Mucosa of gallbladder (tissue), 1 donor: ENCODE measurements at places on chromosomes 12 and 14.
A peak's percentile ranks its signal among the peaks of the same experiment; 100 is the strongest.

GRCh38 chr14:94304243-94304642 is 11.2 kb upstream of the SERPINA10 start:
- DNase-seq: peak; percentile 6

DNA sequence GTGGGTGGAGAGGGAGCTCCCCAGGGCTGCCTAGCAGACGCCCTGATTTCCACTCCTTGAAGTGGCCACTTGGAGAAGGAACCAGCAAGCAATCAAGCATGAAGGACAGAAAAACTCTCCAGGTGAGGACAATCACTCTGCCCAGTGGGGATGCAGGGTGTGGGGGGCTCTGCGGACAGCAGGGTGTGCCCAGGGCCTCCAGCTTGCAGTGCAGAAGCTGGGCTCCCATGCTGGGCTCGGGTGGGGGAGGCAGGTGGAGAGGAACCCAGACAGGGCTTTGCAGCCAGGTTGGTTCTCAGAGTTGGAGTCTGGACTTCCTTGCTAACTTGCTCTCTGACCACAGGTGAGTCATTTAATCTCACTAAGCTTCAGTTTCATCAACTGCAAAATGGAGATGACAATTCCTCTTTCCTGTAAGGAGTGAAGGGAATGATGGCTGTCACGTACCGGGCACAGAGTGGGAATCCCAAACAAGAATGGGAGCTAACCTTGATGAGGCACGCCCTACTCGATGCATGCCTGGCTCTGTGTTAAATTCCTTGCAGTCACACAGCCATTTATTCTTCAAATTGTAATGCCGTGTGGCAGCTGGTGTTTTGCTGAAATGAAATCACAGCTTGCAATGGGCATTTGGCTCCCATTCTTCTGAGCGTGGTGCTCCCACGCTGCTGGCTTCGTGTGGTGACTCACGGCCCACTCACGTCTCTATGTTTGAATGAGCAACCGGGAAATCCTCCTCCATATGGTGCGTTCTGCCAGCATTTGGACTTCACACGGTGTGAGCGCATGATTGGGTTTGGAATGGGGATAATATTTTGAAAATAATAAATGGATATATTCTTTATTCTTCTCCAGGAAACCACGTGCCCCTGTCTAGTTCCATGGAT is 75.2 kb downstream of the PRIMA1 start:
- DNase-seq: no peak

- DNase-seq: no peak
Measured at GRCh38 chr12:51405801-51406207, 14.6 kb upstream of the GALNT6 start.

- DNase-seq: peak; percentile 48
Measured at GRCh38 chr12:25276199-25276937, 25.6 kb upstream of the KRAS start.

- peak; percentile 41 for DNase-seq
Measured at GRCh38 chr14:30283822-30284446, 275.0 kb upstream of the G2E3 start.

DNA sequence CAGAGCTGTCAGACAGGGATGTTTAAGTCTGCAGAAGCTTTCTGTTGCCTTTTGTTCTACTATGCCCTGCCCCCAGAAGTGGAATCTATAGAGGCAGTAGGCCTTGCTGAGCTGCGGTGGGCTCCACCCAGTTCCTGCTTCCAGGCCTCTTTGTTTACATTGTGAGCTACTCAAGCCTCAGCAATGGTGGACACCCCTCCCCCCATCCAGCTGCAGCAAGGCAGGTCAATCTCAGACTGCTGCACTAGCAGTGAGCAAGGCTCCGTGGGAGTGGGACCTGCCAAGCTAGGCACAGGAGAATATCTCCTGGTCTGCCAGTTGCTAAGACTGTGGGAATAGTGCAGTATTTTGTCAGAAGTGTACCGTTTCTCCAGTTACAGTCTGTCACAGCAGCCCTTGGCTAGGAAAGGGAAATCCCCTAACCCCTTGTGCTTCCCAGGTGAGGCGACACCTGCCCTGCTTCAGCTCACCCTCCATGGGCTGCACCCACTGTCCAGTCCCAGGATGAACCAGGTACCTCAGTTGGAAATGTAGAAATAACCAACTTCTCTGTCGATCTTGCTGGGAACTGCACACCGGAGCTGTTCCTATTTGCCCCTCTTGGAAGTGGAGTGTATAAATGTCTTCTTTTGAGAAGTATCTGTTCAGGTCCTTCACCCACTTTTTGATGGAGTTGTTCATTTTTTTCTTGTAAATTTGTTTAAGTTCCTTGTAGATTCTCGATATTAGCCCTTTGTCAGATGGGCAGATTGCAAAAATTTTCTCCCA is 213.5 kb upstream of the SLC38A2 start:
- DNase-seq: peak; percentile 63

DNA sequence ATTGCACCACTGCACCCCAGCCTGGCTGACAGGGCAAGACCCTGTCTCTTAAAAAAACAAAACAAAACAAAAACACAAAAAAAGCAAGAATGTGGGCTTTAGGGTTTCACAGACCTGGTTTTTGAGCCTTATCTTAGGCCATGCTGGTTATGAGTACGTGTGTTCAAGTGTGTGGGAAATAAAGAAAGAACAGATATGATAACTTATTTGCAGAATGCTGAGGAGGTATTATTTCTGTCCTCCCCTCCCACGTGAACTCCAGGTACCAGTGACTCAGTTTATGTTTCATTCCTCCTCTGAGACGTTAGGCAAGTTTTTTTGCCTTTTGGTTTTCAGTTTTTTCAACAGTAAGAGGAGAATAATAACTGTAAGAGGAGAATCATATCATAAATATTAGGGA is 49.3 kb downstream of the PCNX1 start:
- DNase-seq: no peak

GRCh38 chr14:85934886-85935254 is 404.9 kb downstream of the FLRT2 start:
- DNase-seq: no peak

DNA sequence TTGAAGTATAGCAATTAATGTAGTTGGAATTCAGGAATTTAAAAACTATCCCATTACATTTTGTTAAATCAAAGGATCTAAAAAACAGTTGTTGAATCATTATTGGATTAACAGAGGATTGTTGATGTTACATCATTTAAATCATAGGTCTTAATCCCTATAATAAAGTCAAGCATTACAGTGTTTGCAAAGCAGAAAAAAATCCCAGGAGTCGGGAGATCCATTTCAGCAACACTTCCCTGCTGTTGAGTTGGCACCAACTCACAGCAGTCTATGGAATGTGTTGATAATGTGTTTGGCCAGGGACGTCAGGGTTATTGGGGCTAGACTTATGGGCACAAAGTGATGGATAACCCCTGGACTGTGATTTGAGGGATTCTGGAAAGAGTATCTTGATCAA is 99.1 kb upstream of the TMTC1 start:
- DNase-seq: no peak

DNA sequence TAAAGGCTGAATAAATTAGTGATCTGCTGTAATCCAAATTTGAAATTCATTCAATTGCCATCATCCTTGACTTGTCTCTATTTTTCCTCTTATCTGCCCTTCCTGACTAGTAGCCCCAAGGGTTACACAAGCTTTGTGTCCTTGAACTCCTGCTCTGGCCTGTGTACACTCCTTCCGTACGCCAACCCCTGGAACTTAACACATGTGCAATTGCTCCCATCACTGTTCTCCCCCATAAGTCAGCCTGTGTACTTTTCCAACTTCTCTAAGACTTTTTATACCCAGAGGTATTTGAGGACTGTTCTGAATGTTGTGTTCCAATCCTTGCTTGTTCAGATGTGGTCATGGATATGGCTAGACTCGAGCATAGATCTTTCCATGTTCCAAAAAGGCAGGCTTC is 171.1 kb upstream of the G2E3 start:
- DNase-seq: no peak

DNA sequence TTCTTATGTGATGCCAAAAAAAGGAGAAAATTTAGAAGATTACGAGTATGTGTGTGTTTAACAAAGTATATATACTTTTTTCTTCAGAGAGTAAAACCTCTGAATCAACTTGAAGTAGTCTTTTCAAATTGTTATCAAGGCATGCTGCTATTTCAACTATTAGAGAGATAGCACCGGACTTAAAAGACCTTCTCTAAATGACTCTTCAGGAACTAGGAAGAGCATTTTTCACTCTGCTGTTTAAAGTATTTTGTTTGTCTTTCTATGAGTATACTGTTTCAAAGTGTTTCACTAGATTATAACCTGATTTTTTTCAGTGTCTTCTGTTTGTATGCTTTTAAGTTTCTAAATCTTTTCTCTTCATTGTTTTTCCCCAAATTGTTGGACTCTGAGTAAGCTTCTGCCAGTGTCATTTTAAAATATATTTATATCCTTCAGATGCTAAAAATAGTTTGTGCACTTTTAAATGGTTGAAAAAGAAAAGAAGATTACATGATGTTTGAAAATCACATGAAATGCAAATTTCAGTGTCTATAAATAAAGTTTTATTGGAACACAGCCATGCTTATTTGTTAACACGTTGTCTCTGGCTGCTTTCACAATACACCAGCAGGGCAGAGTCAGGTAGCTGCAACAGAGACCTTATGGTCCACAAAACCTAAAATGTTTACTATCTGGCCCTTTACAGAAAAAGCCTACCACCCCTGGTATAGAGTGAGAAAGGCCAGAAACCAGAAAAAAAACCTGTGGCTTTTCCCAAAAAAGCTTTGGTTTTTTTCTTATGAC is 21.3 kb downstream of the CRADD start:
- no peak for DNase-seq

- DNase-seq: peak; percentile 89
Measured at GRCh38 chr14:55102141-55102621, 26.9 kb upstream of the LGALS3 start.

GRCh38 chr12:32988982-32989381 is 92.4 kb upstream of the PKP2 start:
- no peak for DNase-seq

DNA sequence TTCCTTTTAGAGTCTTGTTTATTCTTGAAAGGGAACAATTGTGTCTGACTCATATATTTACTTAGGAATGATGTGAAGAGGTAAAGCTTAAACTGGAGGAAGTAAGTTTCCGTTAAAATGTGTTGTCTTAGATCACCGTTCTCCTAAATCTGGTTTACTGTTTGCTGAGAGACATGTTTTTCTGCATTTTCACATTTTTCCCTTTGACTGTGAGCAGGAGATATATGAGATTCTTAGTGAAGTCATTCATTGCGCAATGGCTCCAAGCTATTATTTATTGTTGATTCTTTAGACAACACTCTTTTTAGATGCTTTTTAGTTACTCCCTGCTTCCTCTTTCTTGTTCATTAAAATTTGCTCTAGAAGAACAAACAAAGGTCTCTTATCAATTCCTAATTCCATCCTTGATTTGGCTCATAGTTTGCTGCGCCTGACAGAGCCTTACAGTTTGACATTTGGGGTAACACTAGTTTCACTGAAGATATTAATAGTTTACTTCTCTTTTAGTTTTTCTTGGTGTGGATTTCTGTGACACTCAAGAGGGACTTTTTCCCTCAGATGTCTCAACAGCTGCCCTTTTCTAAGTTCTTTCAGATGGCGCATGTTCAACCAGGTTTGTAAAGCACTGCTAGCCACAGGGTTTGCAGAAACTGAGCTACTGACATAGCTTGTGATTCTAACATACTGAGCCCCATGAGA is 11.4 kb downstream of the CLECL1 start:
- no peak for DNase-seq

DNA sequence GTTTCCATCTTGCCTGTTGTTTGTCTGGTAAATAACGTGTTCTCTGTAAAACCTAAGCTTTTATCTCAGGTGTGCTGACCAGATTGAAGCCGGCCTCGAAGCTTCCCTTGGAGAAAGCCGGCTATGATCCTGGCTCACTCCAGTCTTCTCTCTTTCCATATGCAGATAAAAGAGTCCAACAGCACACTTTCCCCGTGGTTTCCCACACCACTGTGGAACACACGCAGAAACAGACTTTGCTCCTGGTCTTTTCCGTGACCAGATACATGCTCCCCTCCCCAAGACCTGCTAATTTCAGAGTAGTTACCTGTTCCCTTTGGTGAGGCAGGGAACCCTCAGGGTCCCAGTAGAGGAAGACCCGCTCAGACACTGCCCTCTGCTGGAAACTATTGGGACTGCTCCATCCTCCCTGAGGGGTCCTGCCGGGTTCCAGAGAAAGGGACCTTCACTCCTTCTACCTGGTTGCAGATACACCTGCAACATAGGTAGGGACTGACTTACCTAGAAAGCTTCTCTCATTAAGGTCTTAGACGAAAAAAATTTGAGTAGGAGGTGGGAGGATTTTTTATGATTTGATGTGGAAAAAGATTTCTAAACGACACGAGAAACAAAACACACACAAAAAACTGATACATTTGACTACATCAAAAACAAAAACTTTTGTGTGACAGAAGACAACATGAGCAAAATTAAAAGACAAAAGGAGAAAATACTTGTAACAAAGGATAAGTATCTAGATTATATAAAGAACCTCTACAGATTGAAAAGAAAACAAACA is 415.4 kb upstream of the CCDC196 start:
- no peak for DNase-seq

- no peak for DNase-seq
Measured at GRCh38 chr12:113465808-113466453, 5.7 kb downstream of the LHX5 start.

DNA sequence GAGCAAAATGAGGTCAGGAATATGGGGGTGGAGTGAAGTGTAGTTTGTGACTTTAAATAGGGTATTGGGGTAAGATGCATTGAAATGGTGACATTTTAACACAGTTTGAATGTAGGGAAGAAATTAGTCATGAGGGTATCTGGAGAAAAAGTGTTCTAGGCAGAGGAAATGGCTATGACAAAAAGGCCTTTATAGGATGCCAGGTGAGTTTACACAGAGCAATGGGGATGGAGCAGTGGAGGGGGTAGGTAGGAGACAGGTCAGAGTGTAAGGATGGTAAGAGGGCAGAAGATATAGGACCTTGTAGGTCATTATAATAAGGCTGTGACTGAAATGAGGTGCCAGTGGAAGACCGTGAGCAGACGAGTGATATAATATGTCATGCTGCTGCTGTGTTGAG is 30.4 kb downstream of the HEATR5A start:
- no peak for DNase-seq

GRCh38 chr12:66823857-66824570 is 145.1 kb upstream of the GRIP1 start:
- no peak for DNase-seq

GRCh38 chr12:47302111-47302671 is 222.4 kb upstream of the AMIGO2 start:
- DNase-seq: no peak

- DNase-seq: no peak
Measured at GRCh38 chr12:77406219-77406905, 341.0 kb upstream of the E2F7 start.
